Inflammatory macrophage treated with lipopolysaccharide for 4 hours (primary cell): ENCODE measurements at places on chromosomes 2 and 18.

DNA sequence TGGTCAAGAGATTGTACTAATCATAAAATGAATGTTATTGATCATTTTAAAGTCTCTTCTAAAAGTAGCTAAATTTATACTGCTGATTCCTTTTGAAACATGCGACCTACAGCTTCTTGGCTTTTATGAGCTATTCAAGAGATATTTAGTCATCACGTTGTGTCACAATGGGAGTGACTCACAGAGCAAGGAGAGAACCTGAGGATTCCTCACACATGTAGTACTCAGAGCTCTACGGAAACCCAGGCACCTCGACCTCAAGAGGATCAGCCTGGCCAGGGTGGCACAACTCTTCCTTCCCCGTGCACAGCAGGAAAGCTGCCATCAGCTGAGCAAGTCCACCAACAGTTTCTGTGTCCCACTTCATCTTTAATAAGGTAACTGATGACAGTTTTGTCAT is at the start of gene DHRS9:
TSS of gene DHRS9 (plus strand) at position 223 of the 400 bp plus-strand sequence. CDS start 12,019 bp downstream, outside the sequence.
- peak; percentile 96 for DNase-seq

- no peak for DNase-seq
These were observed 190.6 kb downstream of the TDRD15 start for GRCh38 chr2:21314322-21314835.

GRCh38 chr2:241947876-241948275 is 78.3 kb downstream of the RTP5 start:
- DNase-seq = no peak

- no peak for DNase-seq
These were observed 29.8 kb downstream of the UPP2 start for GRCh38 chr2:158131483-158131912.

DNA sequence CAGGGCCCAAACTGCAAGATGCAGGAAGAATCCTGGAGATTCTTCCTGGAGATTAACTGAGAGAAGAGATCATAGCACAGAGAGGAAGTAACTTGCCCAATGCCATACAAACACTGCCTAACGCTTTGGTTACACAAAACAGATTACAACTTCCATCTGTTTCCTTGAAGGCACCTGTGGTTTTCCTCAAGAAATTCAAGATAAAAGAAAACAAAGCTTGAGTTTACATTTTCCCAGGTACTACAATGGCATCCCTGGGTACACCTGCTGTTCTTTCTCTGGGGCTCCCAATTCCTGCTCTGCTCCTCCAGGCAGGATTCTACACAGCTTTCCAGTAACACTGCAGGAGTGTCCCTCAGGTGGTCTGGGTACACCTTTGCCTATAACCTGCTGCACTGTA is 781.9 kb upstream of the ID2 start:
- no peak for DNase-seq

- DNase-seq = peak; percentile 47
These were observed 5.5 kb downstream of the SALL3 start for GRCh38 chr18:78984941-78985784.

DNA sequence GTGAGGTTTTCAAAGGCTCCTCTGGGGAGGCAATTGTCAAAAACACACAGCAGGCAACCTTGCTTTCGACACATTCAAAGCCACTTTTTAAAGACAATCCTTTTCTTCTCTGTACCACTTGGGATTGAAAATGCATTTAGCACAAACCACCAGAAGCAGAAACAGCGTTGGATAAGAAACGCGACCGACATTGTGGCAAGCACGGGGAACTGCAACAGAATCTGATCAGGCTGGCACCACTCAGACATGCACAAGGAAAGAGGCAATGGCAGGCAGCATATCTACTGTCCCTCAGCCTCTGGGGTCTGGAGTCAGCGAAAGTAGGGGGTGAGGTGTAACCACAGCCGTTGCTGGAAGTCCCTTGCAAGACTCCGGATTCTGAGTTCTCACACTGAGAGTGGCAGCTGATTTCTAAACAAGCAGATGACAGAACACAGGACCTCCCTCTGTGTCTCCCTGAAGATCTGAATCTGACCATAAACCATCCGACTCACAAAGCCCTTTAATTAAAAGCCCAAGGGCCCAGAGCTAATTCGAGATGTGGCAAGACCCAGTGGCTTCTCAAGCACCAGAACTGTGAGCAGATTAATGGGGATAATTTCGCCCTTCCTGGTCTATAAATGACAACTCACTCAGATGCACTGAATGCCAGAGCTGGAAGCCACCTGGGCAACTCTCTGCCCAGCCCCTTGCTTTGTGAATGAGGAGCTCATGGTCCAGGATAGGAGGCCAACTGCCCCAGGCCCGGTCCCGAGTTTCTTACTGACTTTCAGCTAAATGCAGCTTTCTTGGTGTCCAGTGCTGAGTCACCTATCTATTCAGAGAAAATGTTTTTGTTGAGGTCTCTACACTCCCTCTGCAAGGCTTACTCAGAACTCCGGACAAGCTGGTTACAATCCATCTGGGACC is 29.6 kb downstream of the CYRIA start:
- DNase-seq = peak; percentile 70

GRCh38 chr2:20444993-20445910 is 1.6 kb upstream of the RHOB start:
- DNase-seq = no peak

- no peak for DNase-seq
These were observed 1136.6 kb upstream of the NXPH2 start for GRCh38 chr2:139916822-139917221.

DNA sequence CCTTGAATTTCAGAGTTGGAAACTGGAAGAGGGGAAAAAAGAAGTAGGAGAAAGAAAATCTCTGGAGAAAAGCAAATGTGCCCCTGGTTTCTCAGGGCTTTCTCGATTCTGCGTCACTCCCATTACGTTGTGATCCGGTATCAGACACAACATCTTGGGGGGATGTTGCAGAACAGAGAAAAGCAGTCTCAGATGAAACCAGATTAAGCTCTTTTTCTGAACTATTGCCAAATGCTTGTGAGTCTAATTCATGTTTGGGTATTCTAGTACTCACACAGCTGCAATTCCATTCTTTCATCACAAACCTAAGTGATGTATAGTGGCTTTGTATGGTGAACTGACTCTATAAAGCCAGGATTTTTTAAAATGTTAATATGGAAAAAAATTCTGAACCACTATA is 233.2 kb downstream of the TCF4 start:
- no peak for DNase-seq

- DNase-seq = no peak
These were observed 140.5 kb downstream of the UXS1 start for GRCh38 chr2:106053581-106053980.

DNA sequence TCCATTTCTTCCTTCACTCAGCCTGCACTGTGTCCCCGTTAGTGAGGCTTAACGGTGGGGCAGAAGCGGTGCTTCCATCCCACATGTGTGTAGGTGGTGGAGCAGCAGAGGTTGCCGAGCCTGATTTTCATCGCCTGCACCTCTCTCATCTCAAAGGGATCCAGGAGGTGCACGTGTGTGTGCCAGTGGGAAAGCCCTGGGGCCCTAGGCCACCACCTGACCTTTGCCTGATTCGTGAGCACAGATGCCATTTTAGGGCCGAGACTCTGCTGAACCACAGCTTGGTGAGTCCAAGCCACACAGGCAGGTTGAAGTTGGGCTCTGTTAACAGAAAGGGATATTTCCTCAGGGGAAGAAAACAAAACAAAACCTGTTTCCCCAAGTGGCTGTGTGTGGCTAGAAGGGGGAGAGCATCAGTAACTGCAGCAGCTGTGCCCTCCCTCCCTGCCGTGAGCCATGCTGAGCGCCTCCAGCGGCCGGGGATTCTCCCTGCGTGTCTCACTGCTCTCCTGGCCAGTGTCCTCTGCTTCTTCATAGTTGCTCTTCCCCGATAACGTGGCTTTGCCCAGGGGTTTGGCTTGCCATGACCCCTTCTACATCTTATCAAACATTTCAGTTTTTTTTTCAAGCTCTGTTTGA is 81.5 kb downstream of the MAPRE2 start:
- DNase-seq = no peak

- peak; percentile 56 for DNase-seq
These were observed 2.8 kb downstream of the PCBP1 start for GRCh38 chr2:70089983-70090525.

- DNase-seq = no peak
These were observed 18.3 kb downstream of the RAMP1 start for GRCh38 chr2:237877576-237878307.

GRCh38 chr2:80971-81736 is 34.8 kb upstream of the FAM110C start:
- no peak for DNase-seq

- no peak for DNase-seq
These were observed 4.6 kb downstream of the MAP3K20 start for GRCh38 chr2:173079973-173080860.

- DNase-seq = no peak
These were observed 425.8 kb upstream of the KCNH7 start for GRCh38 chr2:163264341-163264740.

GRCh38 chr2:14602309-14602708 is 30.2 kb upstream of the LRATD1 start:
- DNase-seq = no peak

DNA sequence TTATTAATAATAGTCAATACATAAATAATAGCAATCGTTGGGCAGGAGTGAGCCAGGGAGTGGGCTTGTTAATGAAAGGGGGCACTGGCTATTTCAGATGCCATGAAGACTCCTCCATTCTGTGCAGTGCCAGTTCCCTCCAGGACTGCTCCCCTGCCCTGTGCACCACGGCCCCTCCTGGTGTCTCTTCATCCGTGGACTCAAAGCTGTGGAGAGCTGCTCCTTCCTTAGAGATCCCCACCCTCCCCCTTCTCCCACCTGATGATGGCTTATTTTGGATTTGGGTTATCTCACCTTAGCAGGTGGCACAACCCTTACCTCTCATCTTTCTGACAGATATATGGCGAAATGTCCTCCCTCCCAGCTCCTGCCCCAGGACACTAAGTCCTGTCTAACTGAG is 3.1 kb upstream of the CELF4 start:
- DNase-seq = no peak

- no peak for DNase-seq
These were observed 50.0 kb downstream of the AP1S3 start for GRCh38 chr2:223787358-223787757.

DNA sequence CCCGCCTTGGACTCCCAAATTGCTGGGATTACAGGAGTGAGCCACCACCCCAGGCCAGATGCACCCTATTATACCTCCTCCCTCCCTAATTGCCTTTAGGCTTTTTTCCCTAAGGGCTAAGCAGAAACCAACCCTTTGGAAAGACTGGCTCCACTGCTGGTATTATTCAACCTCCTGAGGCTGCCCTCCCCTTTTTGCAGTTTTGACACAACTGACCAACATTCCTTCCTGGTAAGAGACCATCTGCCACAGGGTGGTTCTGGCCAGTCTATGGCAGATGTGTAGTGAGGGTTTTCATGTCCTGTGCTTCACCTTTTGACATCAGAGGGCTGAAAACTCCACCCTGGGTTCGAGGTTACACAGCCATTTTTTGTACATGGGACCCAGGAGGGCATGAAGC is 1785.3 kb upstream of the CELF4 start:
- DNase-seq = no peak

DNA sequence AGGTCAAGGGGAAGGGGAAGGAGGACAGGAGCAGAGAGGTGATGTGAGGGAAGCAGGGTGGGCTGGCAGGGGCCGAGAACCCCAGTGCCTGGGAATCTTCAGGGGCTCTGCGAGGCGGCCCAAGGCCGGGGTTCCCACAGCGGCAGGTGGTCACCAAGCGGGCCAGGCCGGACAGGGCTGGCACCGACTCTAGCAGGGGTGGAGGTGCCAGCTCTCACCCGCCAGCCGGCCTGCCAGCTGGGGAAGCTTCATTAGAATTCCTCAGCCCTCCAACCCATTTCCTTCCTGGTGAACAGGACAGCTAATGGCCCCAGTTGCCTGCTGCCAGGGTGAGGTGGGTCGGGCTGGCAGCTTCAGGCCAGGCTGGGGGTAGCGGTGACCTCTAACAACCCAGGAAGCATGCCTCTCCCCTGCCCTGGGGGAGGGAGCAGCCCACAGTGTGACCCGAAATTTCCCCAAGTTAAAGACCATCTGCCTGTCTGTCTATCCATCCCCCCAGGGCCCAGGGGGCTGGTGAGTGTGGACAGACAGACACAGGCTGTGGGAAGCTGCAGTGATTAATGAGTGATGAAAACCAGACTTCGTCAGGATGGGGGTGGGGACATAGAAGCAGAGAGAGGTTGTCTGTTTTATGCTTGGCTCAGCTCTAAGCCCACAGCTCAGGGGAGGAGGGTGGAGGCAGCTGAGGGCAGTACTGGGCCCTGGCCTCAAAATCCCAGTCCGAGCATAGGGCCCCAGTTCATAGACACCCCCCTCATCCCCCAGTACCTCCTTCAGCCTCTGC is 144.1 kb downstream of the ZFP36L2 start:
- DNase-seq = peak; percentile 35

DNA sequence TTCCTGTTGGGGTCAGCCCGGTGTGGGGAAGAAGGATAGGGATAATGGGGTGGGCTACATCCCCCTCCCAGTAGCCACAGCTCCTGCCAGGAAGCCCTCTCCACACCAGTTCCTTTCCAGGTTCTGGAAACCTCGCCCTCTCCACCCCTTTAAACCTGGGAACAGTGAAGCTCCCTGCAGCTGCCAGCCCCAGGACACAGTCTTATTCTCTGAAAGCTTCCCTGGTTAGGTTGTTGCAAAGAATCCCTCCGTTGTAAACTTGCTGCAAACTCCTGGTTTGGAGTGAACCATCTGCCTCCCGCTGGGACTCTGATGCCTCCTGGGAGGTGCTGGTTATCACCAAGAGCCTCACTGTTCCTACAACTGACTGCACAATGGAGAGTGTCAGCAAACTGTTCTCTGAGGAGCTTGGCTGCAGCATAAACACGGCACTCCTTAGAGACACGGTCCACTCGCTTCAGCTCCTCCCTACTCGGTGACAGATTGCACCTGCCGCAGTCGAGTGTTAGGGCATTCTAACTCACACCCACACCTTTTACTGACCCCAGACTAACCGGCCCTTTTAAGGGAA is 261.8 kb upstream of the RAB6C start:
- no peak for DNase-seq

- DNase-seq = no peak
These were observed 158.5 kb downstream of the FTCDNL1 start for GRCh38 chr2:199692489-199692888.

DNA sequence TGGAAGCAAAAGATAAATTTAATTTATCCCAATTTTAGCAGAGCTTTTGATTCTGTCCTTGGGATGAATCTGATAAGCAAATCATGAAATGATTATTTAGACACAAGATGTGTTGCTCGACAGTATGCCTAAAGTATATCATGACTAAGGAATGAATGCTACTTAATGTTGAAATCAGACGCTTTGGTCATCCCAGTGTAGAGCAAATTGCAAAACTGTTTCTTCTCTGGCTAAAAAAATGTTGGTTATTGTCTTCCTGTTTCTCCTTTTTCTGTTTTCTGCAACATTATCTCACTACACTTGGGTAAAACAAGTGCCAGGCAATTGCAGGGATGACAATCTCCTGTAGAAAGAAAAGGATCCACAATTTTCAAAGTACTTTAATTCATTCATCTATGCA is 66.4 kb downstream of the BABAM2 start:
- peak; percentile 96 for DNase-seq

DNA sequence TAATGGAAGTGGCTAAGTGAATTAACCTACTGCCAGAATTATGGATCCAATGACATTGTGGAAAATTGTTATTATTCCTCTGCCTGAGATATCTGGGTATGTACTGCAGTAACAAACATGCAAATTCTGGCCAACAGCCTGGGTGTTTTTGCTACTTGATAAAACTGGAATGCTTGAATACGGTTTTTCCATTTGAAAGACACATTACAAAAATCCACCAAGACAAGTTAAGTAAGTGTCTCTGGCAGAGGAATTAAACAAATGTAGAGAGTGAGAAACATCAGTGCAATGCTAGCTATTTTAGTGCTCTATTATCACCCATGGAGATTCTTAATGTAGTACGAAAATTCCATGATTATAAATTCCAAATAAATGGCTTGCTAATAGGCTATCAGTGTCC is 312.4 kb upstream of the MEIS1 start:
- no peak for DNase-seq
